ENCODE measurements at places on chromosomes 4 and X.

- DNase-seq, result no peak
Observed at GRCh38 chrX:65686236-65686635, 18.8 kb downstream of the MSN start.

DNA sequence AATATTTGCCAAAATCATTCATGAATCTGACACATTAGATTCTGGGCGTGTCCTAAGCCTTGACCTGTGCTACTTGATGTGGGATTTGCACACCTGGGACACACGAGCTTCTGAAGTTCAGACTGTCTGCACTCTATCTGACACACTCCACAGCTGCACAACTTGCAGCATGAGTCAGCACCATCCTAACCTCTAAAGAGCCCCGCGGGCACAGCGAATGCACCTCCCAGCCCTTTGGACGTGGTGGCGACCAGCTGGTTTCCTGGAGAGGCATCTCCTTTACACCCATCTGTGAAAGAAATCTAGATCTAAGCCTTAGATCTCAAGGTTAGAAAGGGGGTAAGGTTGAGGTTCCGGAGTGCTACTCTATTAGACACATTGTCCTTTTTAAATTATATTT, 69.2 kb downstream of the SORBS2 start:
- no peak for DNase-seq

DNA sequence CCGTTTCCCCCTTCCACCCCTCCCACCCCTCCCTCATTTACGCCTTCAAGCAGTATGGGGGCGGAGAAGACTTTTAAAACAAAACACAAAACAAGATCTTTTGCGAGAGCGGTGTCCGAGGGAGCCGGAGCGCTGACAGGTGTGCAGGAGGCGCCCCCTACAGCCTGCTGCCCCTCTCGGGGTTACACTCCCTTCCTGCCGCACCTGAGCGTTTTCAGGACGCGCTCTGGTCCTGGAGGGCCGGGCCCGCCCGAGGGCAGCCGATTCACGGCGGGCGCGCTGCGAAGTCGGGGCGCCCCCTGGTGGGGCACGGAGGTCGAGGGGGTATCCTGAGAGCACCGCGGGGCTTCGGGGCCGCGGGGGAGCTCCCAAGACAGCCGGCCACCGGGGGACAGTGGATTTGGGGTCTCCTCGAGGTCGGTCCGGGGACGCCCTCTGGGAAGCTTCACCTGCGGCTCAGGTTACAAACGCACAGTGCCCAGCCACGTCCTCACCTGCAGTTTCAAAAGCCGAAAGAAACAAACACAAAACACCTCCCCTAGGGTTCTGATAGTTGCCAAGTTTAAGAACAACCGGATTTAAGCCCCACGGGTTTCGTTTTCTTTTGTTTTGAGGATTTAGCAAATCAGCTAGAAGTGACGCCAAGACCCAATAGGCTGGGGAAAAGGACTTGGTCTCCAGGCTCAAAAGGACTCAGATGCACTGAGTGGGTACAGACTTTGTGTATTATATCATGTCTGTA, 8.0 kb upstream of the NEUROG2 start:
- peak; percentile 39 for DNase-seq

GRCh38 chrX:13721819-13722519, 12.5 kb downstream of the TRAPPC2 start:
- no peak for DNase-seq
